ENCODE measurements at places on chromosomes 4 and X. TPM values are rescaled to one million over a fixed set of nuclear protein-coding genes. Genes with fewer than 3 reads are reported as not detected.

GRCh38 chr4:8639021-8639420 lies 46.5 kb downstream of the CPZ start:
- DNase-seq: peak; percentile 53

GRCh38 chr4:111404673-111405072 lies 740.6 kb upstream of the FAM241A start:
- DNase-seq: no peak

GRCh38 chr4:171718665-171719064 lies 94.5 kb upstream of the GALNTL6 start:
- no peak for DNase-seq

GRCh38 chrX:108018656-108019381 lies 26.0 kb upstream of the VSIG1 start:
- DNase-seq: no peak

DNA sequence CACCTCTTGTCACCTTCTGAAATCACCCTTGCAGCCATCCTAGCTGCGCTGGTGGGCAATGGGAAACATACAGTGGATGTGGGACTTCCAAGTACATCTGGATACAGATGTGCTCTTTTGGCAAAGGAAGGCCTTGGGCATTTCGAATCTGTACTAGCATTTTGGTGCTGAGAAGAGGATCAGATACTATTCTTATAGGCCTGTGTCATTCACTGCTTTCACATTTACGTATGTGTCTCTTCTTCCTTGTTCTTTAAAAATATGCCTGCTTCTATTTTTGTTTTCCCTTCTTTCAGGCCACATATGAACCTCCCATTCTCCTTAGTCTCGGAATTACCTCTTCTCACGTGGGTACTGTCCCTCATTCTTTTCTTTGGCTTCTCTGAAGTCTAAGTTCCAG lies 53.1 kb downstream of the EFNB1 start:
- DNase-seq: no peak

DNA sequence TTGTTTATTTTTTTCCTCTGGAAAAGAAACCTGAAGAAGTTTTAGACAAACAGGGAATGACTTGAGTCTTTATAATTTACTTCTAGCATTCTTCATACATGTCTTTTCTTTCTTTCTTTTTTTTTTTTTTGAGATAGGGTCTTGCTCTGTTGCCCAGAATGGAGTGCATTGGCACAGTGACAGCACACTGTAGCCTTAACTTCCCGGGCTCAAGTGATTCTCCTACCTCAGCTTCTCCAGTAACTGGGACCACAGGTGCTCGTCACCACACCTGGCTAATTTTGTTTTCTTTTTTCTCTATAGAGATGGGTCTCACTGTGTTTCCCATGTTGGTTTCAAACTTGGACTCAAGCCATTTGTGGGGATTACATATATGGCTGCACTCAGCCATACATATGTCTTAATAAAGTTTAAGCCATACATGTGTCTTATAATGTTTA lies 71.8 kb downstream of the RAPGEF2 start:
- DNase-seq: no peak

GRCh38 chrX:74015379-74016019 lies 288.5 kb upstream of the ZCCHC13 start:
- peak; percentile 77 for DNase-seq

FAM241A gene
- 3.7 TPM for total RNA-seq

DNA sequence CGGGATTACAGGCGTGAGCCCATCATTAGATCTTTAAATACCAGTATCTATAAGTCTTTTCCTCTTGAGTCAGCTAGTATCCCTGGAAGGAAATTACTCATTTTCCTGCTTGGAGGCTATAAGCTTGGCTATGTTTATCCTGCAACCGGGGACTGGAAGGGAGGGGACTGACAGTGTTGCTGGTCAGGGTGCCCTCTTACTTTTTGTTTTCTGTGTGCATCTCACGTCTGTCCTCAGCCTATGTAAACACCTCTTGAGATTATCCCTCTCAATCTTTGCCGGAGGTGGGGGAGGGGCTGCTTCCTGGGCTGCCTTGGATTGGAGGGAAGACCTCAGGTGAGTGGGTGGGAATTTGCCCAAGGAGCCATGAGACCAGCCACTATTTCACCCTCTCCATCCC lies 37.0 kb downstream of the HTT start:
- no peak for DNase-seq

NAA11 gene
- not detected for total RNA-seq

NUDT10 gene
- total RNA-seq: 13.6 TPM

GRCh38 chr4:139916041-139916440 lies 237.9 kb downstream of the MAML3 start:
- no peak for DNase-seq

AADAT gene
- 12.7 TPM for total RNA-seq

DNA sequence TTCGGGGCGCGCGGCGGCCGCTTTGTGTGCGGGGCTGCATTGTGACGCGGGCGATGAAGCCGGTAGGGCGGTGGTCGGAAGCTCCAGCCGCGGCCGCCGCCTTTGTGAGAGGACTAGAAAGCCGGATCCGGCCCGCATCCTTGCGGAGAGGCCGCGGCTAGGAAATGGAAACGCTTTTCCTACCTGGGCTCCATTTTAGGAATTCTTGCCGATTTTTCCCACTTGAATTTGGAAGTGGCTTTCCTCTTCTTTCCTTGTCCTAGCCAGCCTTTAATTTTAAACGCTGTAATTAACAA lies 708 bp downstream of the TMSB4X start:
- DNase-seq: no peak

GRCh38 chrX:30607155-30607554 lies 29.6 kb upstream of the TASL start:
- DNase-seq: no peak

- DNase-seq: no peak
Observed at GRCh38 chr4:158724637-158725036, 1.4 kb upstream of the PPID start.

- no peak for DNase-seq
Observed at GRCh38 chr4:74738464-74739143, 55.7 kb downstream of the BTC start.

GRCh38 chr4:2936773-2937145 lies 26.4 kb downstream of the NOP14 start:
- DNase-seq: peak; percentile 58

GUCY1A1 gene
- 187 TPM for total RNA-seq

DNA sequence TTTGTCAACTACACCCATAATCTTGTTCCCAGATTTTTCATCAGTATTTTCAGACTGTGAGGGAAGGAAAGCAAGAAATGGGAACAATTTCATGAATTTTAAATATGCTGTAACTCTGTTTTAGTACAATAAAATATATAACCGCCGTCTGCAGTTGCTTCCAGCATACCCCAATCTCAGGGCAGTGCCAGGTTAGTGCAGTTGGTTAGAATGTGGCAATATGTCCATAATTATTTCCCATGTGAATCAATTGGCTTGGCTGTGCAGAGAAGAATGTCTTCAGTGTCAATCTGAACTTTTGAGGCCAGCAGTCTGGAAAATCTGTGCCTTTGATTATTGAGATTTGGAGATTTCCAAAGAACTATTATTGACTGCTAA lies 5.0 kb upstream of the MMAA start:
- DNase-seq: no peak

ZMAT1 gene
- 13.5 TPM for total RNA-seq

DNA sequence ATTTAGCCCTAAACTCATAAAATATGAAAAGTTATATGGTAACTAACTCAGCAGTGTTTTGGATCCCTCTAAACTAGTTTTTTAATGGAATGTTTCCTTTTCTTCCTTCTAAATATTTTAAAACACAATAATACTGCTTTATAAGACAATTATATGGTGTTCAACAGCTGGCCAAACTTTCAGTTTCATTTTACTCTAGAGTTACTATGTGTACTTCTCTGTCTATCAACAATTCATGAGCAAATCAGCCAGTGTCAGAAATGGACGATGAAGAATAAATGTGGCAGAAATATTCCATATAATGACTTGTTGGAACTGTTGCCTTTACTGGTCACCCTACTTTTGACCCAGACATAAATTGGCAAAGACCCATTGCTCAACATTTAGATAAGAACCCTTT lies 64.8 kb upstream of the CXXC4 start:
- DNase-seq: no peak

GRCh38 chrX:116417968-116418367 lies 18.4 kb upstream of the SLC6A14 start:
- DNase-seq: no peak

DNA sequence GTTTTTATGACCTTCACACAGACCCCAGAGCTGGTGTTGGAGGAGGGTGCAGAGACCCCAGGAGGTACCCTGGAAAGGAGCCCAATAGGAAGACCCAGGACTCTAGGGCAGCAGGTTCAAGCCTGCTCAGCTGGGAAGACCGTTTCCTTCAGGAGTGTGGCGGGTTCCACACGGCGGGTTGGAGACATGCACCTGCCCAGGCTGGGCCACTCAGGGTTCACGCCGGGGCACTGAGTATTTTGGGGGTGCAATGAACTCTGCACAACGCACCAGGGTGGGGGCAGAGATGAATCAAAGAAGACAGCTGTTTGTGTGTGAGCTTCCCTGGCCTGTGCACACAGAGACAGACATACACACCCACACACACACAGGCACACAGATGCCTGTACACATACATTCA lies 52.5 kb upstream of the PPP2R3B start:
- peak; percentile 29 for DNase-seq

GRCh38 chr4:84691800-84692199 lies 108.9 kb downstream of the CDS1 start:
- no peak for DNase-seq

MAGEA1 gene
- not detected for total RNA-seq

DNA sequence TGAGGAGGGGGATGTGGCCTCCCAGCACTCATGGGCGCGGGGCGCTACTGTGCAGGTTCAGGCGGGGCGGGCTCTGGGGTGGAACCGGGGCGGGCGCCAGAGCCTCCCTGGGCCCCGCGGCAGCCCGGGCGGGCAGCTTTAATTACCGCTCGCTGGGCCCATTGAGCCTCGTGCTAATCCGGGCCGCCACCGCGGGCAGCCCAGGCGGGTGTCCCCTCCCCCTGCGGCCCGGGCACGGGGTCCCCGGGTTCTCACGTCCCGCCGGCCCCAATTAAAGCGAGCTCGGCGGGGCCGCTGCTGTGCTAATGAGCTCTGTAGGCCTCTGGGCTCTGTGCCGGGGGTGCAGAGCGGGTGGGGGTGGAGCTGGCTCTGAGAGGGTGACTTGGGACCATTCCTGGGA lies 22.8 kb upstream of the FGFR3 start:
- DNase-seq: no peak

DNA sequence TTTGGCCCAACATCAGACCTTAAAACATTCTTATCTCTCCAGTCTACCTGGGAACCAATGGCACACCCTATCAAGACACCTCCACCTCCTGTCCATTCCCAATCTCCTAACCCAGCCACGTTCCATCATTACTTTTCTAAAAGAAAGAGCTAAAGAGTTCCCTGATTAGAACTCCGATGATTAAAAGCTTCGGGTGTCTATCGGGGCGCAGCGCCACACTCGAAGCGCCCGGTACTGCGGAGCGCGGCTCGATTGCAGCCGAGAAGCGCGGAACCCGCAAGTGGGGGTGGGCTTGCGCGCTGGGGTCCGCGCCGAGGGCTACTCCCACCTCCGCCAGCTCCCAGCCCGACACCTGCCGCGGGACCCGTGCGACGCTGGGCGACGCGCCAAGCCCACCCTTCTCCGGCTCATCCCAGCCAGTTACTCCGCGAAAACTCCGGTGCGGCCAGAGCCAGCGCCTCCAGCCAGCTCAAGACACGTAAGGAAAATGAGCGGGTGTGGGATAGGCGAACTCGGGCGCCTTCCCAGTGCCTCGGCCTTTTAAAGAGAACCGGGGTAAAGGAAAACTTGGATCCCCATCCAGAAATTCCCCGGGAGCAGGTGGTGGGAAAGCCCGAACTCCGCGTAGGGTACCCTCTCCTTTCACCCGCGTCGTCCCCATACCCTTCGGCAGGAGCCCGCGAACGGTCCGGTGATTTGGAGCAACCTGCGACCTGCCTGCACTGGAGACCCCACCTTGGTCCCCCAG lies 593 bp downstream of the NPY1R start:
- no peak for DNase-seq

CXCL5 gene
- total RNA-seq: not detected

GRCh38 chr4:68288393-68288740 lies 42.9 kb upstream of the TMPRSS11B start:
- no peak for DNase-seq

PLXNA3 gene
- 5.7 TPM for total RNA-seq

GRCh38 chrX:102627640-102628039 lies 23.6 kb upstream of the GPRASP1 start:
- DNase-seq: no peak

MAOB gene
- 23.2 TPM for total RNA-seq

DNA sequence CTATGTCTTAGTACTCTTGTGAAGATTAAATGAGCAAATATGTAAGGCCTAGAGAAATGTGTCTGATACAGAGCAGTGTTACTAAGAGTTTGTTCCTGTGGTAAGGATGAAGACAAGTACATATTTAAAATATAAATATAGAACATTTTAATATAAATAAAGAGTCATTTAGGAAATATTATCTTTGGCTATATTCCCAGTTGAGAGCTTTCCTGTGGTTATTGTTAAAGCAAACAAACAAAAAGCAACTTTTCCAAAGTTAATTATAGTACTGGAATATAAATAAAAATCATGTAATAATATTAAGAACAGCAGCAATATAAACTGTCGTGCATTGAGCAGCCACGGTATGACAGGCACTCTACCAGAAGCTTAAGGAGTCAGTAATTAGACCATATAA lies 472.5 kb downstream of the INPP4B start:
- no peak for DNase-seq

GRCh38 chrX:82218361-82218760 lies 1016.5 kb downstream of the SH3BGRL start:
- DNase-seq: no peak

TMEM164 gene
- 15.0 TPM for total RNA-seq

GRCh38 chr4:59223292-59223941 lies 1976.7 kb upstream of the ADGRL3 start:
- DNase-seq: no peak

DNA sequence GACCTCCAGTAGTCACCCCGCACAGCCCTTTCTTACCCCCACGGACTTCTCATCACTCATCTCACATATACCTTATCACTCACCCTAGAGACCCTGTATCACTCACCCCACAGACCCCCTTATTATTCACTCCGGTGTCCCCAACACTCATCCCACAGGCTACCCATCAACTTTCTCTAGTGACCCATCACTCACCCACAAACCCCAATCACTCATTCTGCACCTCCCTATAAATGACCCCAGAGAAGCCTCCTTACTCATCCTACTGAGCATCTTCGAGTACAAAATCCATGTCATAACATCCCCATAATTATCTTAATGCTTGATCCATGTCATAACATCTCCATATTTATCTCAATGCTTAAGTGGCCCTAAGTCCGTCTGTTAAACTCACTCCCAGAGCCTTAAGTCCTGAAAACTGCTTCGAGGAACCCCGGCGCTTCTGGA lies 934 bp downstream of the ZNF41 start:
- peak; percentile 20 for DNase-seq

CXorf49 gene
- total RNA-seq: not detected

CLIC2 gene
- 7.5 TPM for total RNA-seq

- DNase-seq: no peak
Observed at GRCh38 chr4:17066972-17067371, 168.5 kb upstream of the LDB2 start.

IGFBP7 gene
- 834 TPM for total RNA-seq

ARHGAP36 gene
- not detected for total RNA-seq

Data from sigmoid colon (tissue), 7 donors.